ENCODE measurements at places on chromosomes 3 and 15.

- peak; percentile 19 for DNase-seq
These were observed 72.5 kb downstream of the OPA1 start for GRCh38 chr3:193665370-193665989.

GRCh38 chr3:161322781-161323568 lies 48.3 kb downstream of the SPTSSB start:
- DNase-seq = no peak

- DNase-seq = no peak
These were observed 13.4 kb upstream of the GHSR start for GRCh38 chr3:172461530-172462138.

DNA sequence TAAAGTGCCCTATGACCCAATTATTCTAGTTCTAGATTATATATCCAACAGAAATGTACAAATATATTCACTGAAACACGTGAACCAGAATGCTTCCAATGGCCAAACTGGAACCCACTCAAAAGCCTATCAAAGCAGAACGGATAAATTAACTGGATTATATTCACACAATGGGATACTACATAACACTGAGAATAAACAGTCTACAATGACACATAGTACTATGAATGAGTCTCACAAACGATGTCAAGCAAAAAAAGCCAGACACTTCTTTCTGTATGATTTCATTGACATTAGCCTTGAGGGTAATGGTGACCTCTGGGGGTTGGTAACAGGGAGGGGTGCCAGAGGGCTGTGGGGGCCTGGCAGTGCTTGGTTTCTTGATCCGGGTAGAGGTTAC lies 50.9 kb upstream of the HACD2 start:
- DNase-seq = no peak

DNA sequence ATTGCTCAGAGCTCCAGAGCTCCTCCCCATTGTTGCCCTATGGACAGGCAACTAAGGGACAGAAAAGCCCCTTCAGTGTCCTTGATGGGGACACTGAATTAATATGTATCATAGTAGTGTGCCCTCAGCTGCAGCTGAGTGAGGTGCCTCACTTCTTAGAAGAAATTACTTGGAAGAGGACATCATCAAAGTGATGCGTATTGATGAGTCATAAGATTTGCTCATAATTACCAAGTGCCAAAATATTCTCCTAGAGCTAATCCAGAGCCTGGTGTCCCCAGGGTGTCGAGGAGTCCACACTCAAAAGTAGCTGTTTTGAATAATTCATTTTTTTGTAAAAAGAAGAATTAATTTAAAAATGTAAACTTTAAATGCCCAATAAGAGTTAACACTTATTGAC lies 200.7 kb upstream of the SEMA6D start:
- peak; percentile 36 for DNase-seq

GRCh38 chr15:84911879-84912660 lies 27.6 kb downstream of the SLC28A1 start:
- DNase-seq = peak; percentile 99

DNA sequence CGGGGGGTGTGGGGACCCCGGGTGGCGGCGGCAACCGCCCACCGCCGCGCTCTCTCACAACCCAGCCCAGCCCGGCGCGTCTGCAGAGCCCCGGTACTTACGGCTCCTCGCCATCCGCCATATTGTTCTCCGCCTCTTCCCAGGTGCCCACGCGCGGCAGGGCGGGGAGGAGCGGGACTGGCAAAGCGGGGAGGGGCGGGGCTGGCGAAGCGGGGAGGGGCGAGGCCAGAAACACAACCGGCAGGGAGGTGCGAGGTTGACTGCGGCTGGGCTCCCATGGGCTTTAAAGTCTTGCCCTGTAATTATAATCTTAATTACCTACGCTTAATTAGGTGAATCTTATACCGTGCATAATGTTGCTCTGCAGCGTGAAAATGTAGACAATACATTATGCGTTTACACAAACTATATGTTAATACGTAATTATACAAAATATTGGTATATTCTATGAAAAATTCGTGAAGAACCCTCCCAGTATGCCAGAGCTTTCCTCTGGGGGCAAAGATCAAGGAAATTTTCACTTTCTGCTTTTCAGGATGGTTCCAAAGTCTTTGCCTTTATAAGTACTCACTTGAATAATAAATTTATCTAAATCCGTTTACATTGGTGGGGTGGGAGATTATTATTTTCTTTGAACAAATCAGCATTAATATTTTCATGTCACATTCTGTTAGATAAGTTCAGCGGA lies at the start of gene UBA3:
UBA3 (minus strand) TSS at position 133 of the 688 bp plus-strand sequence; CDS start at position 121, 12 bp downstream.
- DNase-seq = peak; percentile 64

DNA sequence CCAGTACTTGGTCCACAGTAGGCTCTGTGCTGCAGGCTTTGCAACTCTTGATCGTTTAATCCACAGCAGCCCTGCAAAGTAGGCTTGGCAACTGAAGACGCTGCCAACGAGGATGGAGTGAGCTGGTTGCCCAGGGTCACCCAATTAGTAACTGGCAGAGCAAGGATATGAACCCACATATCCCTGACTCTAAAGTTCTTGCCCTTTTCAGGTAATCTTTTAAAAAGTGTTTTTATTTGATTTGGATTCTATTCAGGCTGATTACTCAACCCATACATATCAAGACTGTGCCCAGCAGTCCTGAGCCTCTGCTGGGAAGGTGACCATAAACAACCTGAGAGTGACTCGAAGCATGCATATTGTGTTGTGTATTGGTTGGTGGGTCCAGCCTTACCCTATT lies 50.3 kb downstream of the PSMD6 start:
- no peak for DNase-seq

GRCh38 chr15:55197362-55197705 lies 593 bp upstream of the RSL24D1 start:
- DNase-seq = no peak

- DNase-seq = no peak
These were observed 70.2 kb downstream of the NMD3 start for GRCh38 chr3:161291191-161291901.

GRCh38 chr15:79296583-79296982 lies 14.1 kb downstream of the ANKRD34C start:
- no peak for DNase-seq

DNA sequence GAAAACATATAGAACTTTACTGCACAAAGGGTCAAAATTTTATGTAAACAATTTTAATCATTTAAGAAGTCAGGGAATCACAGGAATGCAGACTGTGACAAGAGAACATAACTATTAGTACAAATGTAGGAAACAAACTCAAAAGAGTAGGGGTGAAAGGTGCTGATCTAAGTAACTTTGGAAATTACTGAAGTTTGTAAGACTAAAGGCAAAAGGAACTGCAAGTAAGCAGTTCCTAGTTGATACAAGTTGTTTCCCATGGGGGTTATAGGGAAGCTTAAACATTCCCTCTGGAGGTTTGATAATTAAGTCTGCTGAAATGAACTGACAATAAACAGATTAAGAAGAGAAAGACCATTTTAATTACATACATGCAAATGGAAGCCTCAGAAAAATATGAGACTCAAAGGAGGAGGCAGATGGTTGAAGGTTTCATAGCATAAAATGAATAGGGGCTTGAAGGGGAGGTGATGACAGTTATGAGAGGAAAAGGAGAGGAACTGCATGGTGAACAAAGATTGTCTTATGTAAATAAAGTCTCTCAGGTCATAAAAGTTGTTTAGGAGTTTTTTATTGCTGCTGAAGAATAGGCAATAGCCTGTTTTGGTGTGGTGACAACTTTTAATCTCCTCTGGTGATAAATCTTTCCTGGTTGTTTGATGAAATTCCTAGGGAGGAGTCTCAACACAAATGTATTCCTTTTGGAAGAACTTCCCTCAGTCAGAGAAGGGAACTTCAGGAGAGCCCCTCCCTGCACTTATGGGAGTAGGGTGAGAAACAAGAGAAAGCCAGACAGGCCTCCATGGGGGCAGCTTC lies 17.1 kb downstream of the SETMAR start:
- no peak for DNase-seq

- no peak for DNase-seq
These were observed 29.7 kb downstream of the VGLL4 start for GRCh38 chr3:11613851-11614487.

DNA sequence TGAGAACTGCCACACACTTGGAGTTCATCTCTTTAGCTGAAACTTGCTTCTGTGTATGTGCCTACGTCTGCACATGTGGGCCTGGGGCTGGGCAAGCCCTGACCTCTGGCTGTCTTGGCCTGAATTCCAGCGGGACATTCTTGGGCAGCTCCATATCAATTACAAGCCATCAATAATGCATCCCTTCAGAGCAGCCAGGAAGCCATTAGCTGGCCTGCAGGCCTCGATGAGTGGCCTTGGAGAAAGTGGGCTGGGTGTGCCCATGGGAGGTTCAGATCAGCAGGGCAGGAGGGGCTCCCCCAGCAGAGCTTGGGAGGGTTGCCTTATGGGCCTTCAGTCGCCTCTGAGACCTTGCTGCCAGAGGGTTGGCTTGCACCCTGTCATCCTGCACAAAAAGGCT lies 124.1 kb downstream of the ETFA start:
- DNase-seq = no peak

- DNase-seq = no peak
These were observed 265.1 kb upstream of the ALCAM start for GRCh38 chr3:105101603-105102002.

GRCh38 chr3:184237211-184237610 lies 7.8 kb downstream of the VWA5B2 start:
- no peak for DNase-seq

DNA sequence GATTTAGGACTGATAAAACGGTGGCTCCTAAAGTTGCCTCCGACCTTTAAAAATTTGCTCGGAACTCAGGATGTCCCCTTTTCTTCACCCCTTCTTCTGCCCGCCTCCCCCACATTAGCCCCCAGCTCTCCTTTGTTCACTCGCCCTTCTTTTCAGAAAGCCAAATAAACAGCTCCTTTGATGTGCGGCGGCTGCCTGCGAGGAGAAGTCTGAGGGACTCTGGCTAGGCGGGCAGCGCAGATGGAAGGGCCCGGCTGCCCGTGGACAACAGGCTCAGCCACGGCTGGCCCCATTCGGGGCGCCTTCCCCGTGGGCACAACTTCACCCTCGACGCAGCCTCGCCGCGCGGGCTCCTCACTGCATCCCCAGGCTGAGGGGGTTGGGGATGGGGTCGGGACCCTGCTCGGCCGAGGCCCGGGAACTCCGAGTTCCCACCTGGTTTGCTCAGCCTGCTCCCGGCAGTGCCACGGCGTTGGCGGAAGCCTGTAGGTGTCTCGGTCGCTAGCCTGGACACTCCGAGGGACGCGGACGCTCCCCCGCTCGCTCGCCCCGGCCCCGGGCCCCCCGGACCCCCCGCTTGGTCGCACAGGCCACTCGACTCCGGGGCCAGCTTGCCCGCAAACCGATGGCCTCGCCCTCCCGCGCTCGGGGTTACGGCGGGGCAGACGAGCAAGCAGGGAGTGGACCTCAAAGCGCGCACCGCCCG lies 897 bp upstream of the TLE3 start:
- DNase-seq = no peak

DNA sequence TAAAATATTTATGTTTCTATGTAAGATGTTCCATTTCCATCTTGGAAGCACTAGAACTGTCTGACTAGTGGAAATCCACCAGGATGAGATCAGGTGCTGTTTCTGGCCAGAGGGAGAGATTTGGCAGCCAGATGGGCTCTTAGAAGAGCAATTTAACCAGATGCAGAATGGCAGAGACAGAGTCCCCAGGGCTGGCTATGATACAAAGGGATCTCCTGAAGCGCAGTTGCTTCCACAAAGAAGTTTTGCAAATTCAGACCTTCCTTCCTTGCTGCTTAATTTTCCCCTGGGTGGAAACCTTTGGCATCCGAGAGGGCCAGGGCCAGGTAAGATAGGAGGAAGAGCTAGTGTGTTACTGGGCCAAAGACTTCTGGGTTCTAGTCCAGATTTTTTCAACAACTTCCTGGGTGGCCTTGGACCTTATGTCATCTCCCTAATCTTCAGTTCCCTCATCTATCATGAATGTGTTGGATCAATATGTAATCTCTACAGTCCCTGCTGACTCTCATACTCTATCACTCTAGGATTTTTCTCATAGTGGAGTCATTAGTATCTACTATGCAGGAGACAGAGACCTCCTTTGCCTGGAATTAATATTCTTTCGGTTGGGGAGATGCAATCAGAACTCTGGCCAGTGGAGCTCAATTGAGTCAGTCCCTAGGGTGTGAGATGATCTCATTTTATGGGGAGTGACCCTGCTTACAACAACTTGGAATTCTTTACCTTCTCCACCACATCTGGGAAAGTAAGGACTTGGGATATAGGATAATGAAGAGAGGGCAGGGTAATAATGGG lies 41.1 kb upstream of the NDUFB4 start:
- no peak for DNase-seq

DNA sequence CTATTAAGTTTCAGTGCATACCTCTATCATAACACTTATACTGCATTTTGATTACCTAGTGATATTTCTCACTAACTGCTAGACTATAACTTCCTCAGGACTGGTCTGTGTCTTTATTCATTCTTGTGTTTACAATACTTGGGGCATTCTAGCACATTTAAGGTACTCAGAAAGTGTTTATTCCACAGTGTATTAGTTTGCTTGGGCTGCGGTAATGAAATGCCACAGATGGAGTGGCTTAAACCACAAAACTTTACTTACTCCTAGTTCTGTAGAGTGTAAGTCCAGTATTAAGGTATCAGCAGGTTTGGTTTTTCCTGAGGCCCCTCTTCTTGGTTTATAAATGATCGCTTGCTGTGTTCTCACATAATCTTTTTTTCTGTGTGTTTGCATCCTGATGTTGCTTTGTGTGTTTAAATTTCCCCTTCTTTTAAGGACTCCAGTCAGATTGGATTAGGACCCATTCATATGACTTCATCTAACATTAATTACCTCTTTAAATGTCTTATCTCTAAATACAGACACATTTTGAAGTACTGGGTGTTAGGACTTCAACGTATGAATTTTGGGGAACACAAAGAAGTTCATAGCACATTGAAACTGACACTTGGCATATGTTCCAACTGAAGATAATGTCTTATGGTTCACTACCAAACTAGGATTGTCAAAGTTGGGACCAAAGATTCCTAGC lies 23.9 kb downstream of the RNF111 start:
- no peak for DNase-seq
